ENCODE measurements at places on chromosomes 16 and 17.

- no peak for DNase-seq
Observed at GRCh38 chr17:9336817-9337216, 238.8 kb downstream of the STX8 start.

GRCh38 chr16:54097774-54098173 lies 188.8 kb downstream of the IRX3 start:
- DNase-seq, result no peak

DNA sequence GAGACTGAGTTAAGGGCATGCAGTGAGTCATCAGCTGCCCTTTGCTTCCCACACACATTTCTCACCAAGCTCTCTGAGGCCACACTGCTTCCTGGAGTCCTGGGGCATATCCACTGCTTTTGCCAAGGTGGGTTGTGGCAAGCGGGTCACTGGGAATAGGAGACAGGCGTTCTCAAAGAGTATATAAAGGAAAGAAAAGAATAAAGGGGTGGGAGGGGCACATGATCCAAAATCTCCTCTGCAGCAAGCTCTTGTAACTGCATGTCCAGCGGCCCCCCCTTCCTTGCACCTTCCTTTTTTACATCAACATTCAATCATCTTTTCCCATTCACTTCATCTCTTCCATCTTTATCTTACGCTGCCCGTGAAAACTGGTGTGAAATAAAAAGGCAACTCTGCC lies 259.1 kb upstream of the RPL38 start:
- DNase-seq, result no peak

GRCh38 chr17:8745586-8746500 lies 1.2 kb upstream of the CCDC42 start:
- peak; percentile 27 for DNase-seq

DNA sequence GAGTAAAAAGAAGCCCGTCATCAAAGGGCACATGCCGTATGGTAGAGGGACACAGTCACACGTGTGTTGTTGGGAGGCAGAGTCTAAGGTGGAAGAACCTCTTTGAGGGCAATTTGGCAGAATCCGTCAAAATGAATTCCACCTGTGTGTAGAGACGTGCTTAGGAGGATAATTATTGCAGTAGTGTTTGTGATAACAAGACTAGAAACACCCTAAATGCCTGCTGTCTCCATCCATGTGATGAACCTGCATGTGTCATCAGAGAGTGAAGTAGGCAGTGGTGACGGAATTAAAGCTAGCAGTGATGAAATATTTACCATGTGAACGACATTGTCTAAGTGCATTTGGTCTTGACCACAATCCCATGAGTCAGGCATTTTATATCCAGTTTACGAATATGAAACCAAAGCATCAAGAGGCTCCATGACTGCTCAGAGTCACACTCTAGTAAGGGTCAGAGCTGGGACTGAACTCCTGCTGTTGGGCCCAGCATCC lies 61.3 kb upstream of the ADORA2B start:
- no peak for DNase-seq

DNA sequence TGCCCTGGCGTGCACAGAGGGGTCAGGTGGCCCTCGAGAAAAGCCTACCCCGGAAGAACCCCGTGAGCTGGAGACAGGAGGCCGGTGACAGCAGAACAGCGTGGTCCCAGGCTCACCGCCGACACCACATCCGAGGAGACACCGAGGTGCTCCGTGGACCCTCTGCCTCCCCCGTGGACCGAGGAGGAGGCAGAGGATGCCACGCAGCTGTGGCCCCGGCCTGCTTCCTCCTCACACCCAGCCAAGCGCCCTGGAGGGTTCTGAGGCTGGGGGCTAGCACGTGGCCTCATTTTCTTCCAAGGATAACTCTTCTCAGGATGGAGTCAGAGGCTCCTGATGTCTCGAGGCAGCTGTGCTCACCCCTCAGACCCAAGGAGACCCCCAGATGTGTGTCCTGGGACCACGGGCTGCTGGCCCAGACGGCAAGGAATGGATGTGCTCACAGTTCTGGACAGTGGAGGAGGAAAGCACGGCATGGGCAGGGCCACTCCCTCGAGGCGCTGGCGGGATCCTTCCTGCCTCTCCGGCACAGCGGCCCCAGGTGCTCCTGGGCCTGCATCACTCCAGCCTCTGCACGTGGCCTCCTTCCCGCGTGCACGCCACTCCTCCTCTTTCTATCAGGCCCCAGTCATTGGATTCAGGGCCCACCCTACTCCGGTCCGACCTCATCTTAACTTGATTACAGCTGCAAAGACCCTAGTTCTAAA lies 4.4 kb upstream of the PVALEF start:
- DNase-seq, result no peak

DNA sequence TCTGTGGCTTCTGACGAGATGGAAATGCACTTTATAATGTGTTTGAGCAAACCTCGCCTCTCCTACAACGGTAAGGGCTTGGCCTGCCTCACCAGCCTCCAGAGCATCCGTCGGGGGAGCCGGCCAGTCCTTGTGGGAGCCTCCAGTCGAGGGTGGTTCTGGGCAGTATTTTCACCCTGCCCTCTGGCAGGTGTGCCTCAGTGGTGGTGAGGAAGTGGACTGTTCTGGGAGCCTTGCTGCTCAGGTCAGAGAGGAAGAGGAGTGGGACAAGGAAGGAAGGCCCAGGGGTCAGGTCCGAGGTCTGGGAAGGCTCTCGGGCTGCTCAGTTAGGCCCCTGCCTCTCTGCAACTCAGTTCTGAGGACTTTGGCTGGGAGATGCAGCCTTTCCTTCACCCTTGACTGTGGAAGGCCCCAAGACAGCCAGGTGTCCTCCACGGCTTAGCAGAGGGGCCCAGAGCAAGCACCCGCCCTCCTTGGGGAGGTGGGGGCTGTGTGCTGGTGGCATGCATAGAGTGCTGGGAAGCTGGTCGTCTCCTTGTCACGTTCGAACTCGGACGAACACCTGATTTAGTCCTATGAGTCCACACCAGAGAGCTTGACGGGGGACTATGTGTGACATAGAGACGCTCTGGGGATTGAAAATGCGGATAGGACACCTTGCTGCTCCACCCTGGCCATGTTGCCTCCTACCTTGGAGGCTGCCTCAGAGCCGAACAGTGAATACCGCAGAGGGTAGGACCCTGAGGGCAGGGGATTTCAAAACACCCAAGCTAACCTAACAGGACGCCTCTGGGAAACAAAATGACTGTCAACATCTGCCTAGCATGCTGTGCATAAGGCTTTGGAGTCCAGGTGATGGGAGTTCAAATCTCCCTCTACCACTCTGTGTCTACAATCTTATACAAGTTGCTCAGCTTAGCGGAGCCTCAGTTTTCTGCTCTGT lies 22.7 kb downstream of the LDHD start:
- no peak for DNase-seq

- no peak for DNase-seq
Observed at GRCh38 chr16:57175896-57176295, 9.9 kb downstream of the PSME3IP1 start.

DNA sequence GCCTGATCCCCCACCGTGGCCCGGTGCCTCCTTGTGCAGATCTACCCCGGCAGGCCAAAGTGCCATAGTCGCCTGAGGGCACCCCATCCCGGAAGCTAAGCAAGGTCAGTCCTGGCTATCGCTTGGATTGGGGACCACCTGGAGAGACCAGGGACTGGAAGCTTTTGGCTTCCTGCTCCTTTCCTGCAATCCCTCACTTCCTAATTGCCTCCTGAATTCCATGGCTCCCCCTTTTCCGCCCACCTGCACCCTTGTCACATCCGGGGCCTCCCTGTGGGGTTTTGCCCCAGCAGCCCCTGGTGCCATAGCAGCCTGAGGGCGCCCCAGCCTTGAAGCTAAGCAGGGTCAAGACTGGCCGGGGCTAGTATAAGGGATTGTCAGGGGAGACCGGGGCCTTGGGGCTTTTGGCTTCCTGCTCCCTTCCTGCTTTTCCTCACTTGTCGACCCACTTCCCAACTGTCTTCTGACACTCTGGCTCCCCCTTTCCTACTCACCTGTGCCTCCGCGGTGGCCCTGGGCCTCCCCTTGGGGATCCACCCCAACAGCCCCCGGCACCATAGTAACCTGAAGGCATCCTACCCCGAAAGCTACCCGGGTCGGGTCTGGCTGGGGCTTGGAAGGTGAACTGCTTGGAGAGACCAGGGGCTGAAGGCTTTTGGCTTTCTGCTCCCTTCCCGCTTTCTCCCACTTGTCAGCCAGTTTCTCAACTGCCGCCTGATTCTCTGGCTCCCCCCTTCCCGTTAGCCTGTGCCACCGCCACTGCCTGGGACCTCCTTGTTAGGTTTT lies 2293.6 kb downstream of the TP53TG3F start:
- no peak for DNase-seq

DNA sequence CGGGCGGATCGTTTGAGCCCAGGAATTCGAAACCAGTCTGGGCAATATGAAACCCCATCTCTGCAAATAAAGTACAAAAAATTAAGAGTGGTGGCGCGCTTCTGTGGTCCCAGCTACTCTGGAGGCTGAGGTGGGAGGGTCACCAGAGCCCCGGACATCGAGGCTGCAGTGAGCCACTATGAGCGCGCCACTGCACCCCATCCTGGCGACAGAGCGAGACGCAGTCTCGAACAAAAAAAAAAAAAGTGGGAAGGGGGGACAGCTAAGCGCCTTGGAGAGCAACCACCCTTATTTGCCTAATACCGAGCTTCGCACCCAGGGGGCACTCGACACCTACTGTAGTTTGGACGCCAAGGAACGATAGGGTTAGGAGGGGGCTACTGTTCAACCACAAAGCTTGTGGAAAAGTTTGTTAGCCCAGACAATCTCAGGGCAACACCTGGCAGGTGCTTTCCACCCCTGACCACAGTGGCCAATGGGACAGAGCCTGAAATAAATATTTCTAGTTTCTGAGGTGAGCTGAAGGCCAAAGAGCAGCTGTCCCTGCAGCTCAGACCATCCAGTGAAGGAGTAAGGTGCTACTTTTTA lies 847 bp upstream of the PSMC3IP start:
- peak; percentile 92 for DNase-seq

- no peak for DNase-seq
Observed at GRCh38 chr17:82856361-82856760, 16.5 kb upstream of the ZNF750 start.

GRCh38 chr16:85049706-85050305 lies 22.2 kb downstream of the KIAA0513 start:
- no peak for DNase-seq

- no peak for DNase-seq
Observed at GRCh38 chr16:66926171-66926947, 1.0 kb upstream of the RRAD start.

DNA sequence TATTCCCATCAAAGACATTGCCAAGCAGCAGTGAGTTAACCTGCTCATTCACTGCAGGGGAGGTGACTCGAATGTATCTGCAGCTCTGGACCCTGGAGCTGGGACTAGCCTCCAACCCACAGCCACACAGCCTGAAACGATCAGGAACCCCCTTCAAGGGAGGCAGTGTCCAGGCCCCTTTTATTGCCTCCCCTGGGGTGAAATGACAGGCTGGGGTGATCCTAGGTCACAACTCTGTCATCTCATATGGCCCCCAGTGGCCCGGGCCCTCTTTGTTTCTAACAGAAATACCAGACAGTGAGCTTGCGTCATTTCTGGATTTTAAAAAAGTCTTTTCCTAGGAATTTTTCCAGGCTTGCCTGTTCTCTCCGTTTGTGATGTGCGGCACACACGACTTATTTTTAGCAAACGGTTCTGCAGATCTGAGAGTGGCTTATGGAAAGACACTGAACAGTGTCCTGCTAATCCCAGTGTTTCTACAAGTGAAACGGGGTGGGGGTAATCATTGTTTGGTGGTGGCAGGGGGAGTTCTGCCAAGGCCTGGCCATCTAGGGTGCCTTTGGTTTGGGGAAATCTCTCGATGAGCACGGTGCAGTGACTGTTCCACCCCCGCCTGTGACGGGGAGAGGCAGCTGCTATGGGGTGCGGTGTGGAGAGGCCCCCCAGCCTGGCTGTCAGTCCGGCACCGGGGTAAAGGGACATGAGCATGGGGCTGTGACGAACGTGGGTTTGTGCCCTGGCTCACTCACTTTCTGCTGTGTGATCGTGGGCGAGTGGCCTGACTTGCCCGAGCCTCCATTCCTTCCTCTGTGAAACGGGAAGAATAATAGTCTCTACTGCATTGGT lies 27.2 kb downstream of the NAGPA start:
- DNase-seq, result no peak

GRCh38 chr17:82636626-82637598 lies 11.3 kb downstream of the WDR45B start:
- DNase-seq, result no peak

GRCh38 chr16:69745232-69745612 lies 9.5 kb downstream of the NOB1 start:
- no peak for DNase-seq

- DNase-seq, result peak; percentile 99
Observed at GRCh38 chr17:7856811-7857712, at the start of gene NAA38. NAA38 (minus strand) TSS chr17:7857559; CDS start chr17:7857463, 96 bp downstream.
